NCI-H2081 treated with DMSO at 0.1 percent for 48 hours (cell line): ENCODE measurements at places on chromosomes 7 and 10.

DNA sequence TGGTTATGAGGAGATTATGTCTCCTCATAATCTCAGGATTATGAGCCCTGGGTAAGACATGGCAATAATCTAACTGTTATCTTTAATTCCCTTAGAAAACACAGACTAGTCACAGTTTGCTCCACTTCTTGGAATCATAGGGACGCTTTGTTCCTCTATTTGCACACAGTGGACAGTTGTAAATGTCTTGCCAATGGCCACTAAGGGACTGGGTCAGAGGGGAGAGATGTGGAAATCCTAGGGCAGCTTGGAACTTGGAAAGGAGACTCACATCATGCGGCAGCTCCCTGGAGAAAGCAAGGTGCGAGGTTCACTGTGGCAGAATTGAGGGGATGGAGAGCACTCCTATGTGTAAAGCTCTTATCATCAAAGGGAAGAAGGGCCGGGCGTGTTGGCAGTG is 266.1 kb downstream of the PRPF18 start:
- no peak for DNase-seq

DNA sequence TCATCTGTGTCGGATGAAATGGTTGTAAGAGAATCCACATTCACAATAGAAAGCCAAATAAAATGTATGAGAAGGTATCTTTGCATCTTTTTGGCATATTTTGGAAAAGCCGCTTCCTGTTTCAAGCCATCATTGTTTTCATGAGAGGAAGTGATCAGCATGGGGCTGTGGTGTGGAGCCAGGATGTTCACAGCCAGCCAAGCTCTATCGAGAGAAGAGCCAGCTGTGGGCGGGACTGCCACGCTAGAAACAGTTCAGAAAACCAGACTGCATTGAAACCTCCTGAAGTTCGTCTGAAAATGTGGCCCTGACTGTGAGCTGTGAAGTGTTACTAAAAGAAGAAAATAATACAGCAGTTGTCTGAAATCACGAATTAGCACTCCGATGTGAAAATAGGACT is 21.2 kb upstream of the NPS start:
- DNase-seq = no peak

DNA sequence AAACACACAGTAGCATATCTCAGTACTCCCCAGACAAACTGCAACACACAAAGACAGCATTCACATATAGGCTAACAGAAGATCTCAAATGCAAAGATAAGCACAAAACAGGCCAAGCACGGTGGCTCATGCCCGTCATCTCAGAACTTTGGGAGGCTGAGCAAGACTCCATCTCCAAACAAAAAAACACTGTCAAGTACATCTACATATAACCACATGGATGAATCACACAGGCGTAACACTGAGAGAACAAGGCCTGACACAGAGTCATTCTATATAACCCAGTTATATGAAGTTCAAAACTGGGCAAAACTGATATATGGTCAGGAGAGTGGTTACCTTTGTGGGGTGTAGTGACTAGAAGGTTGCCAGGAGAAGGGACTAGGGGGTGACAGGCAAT is 506.4 kb downstream of the KCNMA1 start:
- no peak for DNase-seq

DNA sequence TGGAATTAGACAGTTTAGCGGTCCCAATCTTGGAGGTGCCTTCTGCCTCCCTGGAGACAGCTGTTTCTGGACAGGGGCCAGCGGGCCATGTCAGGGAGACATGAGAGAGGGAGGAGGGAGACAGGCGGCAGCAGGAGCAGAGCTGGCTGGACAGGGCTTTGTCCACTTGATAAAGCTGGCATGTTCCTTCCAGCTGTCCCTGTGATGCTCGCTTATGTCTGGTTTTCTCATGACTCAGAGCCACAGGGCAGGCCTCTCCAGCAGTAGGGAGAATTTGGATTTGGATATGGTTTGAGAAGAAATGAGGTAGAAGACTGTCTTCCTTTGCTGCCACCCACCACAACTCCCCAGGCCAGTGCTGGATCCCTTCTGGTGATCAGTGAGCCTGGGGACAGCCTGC is 51.7 kb upstream of the SORCS3 start:
- no peak for DNase-seq

GRCh38 chr7:6658618-6659345 is 21.7 kb downstream of the ZNF316 start:
- DNase-seq = no peak

GRCh38 chr7:33744293-33745075 is 160.9 kb upstream of the BMPER start:
- no peak for DNase-seq

DNA sequence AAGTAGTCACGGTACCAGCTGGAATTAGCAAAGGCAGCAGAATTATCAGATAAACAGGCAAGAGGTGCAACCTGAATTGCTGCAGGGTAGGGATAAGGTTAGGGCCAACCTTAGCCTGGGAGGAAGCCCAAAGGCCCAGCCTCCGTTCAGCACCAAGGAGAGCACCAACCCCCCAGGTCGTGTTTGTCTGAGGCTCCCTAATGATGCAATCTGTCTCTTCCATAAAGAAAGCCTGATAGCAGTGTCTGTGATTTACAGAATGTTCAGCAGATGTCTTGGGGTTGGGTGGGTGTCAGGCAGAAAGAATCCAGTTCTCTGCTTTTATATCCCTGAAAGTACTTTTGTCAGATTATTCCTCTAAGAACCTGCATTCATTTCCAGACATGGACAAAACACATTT is 328.4 kb upstream of the AOAH start:
- no peak for DNase-seq

- DNase-seq = no peak
Measured at GRCh38 chr10:30270247-30270646, 78.8 kb downstream of the MTPAP start.

GRCh38 chr7:116731445-116732335 is 59.7 kb downstream of the MET start:
- DNase-seq = no peak

DNA sequence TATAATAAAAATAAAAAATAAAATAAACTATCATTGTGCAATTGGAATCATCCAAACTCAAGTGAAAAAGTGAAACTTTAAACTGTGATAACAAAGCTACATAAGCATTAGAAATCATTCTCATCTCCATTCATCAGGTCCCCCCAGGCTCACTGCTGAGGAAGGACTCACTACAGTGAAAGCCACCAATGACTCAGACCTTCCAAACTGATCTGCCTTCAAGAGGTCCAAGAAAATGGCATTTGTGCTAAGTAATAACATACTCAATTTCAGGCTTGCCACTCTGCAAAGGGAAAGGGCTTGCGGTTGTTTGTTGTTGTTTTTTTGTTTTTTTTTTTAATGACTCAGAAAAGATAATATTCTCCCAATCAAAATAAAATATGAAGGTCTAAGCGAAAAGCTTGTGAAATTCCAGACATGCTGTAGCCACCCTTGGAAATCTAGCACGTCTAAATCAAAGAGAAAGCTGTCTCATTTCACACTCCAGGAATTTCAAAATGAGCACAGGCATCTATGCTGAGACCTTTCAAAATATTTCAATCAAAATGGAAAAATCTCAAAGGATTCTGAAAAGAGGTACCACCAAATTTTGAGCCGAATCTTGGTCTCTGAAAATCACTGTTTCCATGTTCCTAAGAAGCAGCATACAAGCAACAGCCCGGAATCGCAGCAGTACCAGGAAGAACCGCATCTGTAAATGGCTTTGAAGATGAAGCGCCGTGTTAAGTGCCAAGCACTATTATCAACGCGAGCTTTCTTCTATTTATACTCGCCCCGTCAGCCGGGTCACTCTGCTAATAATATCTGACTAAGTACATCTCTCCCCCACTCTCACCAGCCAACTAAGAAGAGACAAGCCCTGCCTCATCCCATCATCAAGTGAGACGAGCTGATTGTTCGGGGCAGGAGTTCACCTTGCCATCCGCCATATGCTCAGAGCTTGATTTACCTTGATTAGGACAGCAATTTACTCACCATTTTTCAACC is 13.5 kb downstream of the SFMBT2 start:
- no peak for DNase-seq

DNA sequence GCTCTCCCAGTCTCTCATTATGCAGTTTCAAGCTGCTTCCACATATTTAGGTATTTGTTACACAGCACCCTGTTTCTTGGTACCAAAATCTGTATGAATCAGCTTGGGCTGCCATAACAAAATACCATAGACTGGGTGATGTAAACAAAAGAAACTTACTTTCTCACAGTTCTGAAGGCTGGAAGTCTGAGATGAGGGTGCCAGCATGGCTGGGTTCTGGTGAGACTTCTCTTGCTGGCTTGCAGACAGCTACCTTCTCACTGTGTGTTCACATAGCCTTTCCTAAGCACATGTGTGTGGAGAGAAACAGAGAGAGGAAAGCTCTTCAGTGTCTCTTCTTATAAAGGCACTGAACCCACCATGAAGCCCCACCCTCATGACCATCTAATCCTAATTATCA is 15.7 kb upstream of the CBLL1 start:
- no peak for DNase-seq

GRCh38 chr7:22979251-22979650 is 34.7 kb downstream of the HYCC1 start:
- no peak for DNase-seq

- DNase-seq = no peak
Measured at GRCh38 chr10:3090914-3091787, 23.8 kb downstream of the PFKP start.

DNA sequence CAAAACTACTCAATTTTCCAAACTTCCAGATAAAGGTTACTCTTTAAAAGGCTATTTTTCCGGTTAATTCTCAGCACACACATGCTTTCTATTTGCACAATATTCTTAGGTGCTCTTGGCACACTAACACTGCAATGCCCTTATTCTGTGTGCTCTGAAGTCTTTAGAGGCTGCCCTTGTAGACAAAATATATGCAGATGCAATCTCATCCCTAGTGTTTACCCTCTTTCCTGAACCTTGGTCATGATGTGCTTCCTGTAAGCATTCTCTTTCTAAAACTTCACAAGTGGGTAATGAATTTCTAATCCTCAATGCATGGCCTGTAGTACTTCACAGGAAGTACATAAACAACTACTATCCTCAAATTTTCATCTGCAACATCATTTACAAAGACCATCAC is 41.1 kb upstream of the TUBB8 start:
- DNase-seq = no peak
